Stimulated activated CD4-positive, alpha-beta T cell treated with anti-CD3 and anti-CD28 coated beads, Interleukin-15, amount 100 ng/mL, for 48 hours (primary cell): ENCODE measurements at places on chromosomes 12 and 14.
A peak's percentile ranks its signal among the peaks of the same experiment; 100 is the strongest.

DNA sequence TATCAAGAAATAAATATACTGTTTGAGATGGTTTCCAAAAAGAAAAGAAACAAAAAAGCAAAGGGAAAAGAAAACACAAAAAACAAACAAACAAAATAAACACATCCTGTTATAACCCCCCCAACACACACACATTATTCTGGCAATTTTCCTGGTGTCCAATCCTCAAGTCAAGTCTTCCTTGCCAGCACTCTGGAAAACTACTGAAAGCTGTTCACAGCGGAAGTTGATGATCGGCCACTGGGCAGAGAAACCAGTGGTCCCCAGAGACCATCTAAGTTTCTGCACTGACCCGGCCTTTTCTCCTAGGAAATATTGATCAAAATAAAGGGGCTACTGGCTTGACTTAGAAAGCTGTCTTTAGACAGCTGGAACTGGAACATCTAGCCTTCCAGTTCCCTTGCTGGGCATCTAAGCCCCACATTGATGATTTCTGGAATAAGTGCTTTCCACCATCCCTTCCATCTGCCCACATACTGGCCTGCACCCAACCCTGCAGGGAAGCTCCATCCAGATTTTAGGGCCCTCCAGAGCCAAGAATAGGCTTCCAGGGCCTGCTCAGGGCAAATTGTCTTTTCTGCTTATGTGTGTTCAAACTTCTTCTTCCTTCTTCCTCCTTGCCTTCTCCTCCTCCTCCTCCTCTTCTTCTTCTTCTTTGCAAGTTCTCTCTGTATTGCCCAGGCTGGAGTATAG, 11.6 kb upstream of the PPP1CC start:
- no peak for DNase-seq

GRCh38 chr12:125183187-125184067, 118.2 kb downstream of the AACS start:
- DNase-seq = peak; percentile 49

GRCh38 chr12:14572401-14572800, 4.7 kb upstream of the PLBD1 start:
- no peak for DNase-seq

DNA sequence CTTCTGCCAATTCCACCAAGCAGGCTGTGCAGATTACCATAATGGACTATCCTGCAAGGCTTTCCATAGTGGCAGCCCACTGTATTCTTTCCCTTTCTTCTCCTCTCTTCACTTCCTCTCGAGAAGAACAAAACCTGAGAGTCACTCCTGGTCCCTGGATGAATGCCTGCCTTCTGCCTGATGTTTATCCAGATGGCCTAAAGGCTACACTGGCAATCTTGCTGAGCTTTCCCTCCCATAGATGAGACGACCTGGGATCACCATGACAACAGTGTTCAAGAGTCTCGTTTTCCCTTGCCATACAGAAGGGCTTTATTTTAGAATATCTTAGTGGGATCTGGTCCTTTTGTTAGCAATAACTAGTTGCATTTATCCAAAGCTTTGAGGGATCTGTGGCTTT, 142.3 kb downstream of the RTN1 start:
- no peak for DNase-seq

- no peak for DNase-seq
Observed at GRCh38 chr14:73476451-73476931, 14.2 kb upstream of the RIOX1 start.

GRCh38 chr12:123992118-123992825, 19.3 kb downstream of the ZNF664 start:
- DNase-seq = no peak

DNA sequence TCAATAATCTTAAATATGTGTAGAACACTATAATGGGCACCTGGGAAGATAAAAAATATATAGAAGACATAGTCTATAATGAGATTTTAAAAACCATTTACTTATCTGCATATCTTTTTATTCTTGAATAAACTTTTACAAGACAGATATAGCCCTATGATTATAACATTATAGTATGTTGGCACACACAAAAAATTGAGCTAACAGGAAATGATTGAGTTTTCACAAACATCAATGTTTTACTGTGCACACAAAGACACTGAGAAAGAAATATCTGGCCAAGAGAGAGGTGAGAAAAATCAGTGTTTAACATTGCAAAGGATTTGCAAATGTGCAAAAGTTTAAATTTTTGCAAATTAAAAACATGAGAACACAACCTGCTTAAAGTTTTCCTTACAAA, 124.3 kb downstream of the BBS10 start:
- DNase-seq = no peak

DNA sequence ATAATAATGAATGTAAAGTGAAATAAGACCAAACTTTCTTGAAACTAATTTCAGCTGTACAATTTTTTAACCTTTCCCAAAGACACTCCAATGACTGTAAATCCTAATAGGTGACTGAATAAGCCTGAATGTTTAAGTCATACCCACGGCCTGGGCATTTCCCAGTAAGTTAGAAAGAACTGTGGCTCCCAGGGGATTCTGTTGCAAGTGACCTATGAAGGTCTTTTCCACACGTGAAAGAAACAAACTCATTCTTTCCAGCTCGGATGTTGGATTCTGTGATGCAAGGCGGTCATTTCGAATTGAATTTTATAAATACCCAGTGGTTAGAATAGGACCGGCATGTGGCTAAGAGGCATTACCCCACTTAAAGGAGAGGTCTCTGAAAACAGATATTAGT, 1134.4 kb downstream of the GALC start:
- DNase-seq = no peak

GRCh38 chr12:120851944-120852343, 52.2 kb downstream of the SPPL3 start:
- DNase-seq = no peak

GRCh38 chr12:95179011-95179410, 38.3 kb downstream of the FGD6 start:
- no peak for DNase-seq

DNA sequence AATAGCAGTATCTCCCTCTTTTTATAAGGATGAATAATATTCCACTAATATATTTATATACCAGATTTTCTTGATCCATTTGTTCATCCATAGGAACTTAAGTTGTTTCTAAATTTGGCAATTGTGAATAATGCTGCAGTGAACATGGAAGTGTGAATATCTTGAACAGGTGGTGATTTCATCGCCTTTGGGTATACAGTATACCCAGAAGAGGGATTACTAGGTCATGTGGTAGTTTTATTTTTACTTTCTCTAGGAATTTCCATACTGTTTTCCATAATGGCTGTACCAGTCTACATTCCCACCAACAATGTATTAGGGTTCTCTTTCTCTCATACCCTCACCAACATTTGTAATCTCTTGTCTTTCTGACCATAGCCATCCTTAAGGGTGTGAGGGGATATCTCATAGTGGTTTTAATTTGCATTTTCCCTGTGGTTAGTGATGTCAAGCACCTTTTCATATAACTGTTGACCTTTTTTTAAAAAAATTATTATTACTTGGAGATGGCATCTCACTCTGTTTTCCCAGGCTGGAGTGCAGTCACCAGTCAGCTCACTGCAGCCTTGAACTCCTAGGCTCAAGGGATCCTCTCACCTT, 20.5 kb downstream of the PPHLN1 start:
- DNase-seq = no peak

- DNase-seq = no peak
Observed at GRCh38 chr12:120366845-120367232, 2.1 kb downstream of the MSI1 start.

GRCh38 chr14:98684468-98684867, 587.5 kb downstream of the BCL11B start:
- DNase-seq = no peak

GRCh38 chr12:39357041-39357440, 85.9 kb downstream of the KIF21A start:
- no peak for DNase-seq

DNA sequence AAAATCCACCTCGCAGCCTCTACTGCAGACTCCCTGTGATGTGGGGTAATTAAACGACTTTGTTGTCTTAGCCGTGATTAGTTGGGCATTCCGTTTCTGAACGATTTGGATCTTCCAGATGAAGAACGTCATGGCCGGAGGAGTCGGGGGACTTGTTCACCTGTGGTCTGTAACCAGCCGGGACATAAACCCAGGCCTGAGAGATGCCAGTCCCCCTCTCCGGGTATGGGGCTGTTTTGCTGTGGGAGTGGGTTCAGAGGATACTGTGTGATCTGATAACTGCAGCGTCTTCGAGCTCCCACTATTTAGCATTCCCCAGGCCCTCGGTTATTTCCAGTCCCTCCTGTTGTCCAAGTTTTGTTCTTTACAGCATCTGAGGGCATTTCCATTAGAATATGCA, 96.1 kb downstream of the PIWIL1 start:
- no peak for DNase-seq

DNA sequence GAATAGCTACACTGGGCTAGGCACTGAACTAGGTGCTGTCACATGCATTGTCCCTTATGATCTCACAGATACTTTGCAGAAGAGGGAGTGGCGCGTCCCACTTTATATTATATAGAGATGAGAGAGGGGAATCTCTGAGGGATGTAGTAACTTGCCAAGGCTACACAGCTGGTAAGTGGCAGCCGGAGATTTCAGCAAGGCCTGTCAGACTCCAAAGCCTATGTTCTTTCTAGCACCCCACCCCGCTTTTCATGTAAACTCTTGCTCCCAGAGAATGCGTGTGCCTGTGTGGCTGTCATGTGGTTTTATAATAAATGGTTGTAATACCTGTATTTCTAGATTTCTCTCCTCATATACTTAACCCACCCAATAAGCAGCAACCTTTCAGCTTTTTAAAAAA, 39.1 kb downstream of the WDR20 start:
- no peak for DNase-seq

- no peak for DNase-seq
Observed at GRCh38 chr12:12523229-12523628, 39.4 kb downstream of the DUSP16 start.

DNA sequence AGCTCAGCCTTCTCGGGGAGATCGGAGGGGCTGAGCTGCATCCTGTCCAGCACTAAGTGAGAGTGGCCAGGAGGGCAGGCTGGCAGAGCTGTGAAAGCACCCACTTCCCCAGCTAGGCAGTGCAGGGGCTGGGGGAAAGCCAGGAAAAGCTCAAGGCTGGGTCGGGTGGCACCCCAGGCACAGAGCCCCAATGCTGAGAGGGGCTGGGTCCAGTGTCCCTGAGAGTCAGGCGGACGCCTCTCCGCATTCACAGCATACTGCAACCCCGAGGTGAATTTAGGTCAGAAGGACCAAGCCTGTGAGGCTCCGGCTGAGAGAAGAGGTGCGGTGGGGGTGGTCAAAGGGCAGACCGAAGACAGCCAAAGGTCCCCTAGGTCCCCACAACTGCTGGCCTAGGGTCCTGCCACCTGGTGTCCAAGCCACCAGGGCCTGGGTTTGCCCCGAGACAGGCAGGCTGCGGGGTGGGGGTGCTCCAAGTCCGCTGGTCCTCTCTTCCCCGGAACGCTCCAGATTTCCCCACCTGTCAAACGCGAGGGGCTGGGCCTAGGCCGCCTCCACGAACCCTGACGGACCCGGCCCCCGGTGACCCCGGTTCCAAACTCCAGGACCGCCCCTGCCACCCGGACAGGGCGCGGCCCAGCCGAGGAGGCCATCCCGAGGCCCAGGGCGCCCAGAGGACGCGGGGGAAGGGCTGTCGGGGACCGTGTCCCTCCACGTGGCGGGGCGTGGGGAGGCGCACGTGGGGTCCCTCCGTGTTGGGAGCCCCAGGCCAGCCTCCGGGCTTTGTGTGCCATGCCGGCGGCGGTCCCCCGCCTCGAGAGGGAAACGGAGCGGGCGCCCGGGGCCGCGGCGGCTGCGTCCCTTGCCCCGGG, 527 bp downstream of the CAMKK2 start:
- peak; percentile 7 for DNase-seq

- DNase-seq = no peak
Observed at GRCh38 chr12:21941506-21942376, 515 bp upstream of the ABCC9 start.

DNA sequence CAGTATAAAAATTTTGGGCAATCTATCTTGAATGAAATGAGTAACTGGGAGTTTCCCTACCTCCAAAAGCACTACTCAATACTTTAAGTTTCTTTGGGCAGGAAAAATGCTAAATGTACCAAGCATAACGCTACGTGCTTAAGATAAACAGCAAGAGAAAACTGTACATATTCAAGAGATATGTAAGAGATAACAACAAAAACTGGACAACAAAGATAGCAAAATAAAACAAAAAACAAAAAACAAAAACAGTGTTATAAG, 20.0 kb downstream of the PTGES3 start:
- no peak for DNase-seq

- no peak for DNase-seq
Observed at GRCh38 chr14:33617154-33617553, 333.7 kb downstream of the EGLN3 start.

DNA sequence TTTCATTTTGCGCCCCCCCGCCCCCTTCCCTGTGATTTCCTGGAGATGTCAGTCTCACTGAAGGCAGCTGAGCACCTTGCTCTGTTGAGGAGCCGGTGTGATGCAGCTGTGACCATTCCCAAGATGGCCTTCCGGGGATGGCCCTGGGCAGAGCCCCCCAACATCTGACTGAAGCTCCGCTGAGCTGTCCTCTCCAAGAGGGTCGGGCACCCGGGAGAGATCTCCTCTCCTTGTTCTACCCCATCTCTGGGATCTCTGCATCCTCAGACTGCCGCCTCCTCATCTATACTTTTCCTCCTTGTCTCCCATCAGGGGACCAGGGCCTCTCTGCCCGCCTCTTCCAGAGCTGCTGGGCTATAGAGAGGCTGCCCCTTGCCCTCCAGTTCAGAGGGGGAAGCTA, 965 bp upstream of the SMOC1 start:
- no peak for DNase-seq

GRCh38 chr12:121326996-121327674, 25.1 kb downstream of the ANAPC5 start:
- no peak for DNase-seq

DNA sequence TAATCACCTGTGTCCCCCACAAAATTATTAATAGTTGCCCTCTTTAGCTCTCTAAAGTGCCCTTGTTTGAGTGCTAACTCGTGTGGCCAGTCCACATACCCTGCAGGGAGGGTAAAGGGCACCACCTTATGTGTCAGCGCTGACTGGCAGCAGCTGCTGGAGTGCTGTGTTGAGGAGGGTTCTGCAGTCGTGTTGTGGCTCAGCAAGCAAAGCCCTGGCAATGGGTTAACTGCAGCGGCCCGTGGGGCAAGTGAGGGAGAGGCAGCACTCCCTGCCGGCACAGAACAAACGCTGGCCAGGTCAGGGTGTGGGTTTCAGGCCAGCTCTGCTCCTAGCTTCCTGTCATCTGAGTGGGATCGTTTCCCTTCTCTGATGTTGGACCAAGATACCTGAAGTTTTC, 369.8 kb downstream of the CACNA1C start:
- no peak for DNase-seq
